ENCODE measurements at places on chromosomes 3 and 15.
A peak's percentile ranks its signal among the peaks of the same experiment; 100 is the strongest.

DNA sequence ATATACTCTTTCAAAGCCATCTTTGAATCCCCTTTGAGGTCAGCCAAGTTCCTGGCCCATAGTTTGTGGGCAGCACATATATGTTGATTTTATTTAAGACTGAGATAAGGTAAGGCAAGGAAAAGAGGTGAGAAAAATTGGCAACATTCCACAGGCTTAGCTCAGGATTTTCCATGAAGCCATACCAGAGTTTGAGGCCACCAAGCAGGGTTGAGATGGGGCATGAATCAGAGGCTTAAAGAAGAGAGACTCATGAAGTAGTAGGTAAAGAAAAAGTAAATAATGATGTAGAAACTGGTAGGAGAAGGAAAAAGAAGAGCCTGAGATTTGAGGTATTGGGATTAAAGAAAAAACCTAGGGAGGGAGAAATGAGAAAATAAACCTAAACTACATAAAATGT is 89.2 kb downstream of the MYO5A start:
- DNase-seq = no peak

DNA sequence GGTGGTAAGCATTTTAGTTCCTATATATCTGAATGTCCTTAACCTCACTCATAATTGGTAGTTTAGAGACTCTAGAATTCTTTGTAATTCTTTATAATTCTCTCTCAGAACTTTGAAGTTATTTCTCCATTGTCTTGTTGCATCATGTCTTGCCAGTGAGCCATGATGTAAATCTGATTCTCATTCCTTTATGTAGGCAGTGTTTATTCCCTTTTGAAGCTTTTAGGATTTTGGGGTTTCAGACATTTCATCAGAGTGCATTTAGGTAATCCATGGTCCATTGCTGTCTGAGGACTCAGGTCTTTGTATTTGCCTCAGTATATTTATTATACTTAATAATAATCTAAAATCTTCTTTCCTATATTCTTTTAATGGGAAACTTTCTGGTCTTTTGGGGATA is 20.6 kb downstream of the CMC1 start:
- DNase-seq = no peak

GRCh38 chr3:164737174-164737573 is 341.1 kb downstream of the SI start:
- DNase-seq = no peak

- no peak for DNase-seq
Measured at GRCh38 chr3:112124907-112125607, 8.0 kb downstream of the GCSAM start.

DNA sequence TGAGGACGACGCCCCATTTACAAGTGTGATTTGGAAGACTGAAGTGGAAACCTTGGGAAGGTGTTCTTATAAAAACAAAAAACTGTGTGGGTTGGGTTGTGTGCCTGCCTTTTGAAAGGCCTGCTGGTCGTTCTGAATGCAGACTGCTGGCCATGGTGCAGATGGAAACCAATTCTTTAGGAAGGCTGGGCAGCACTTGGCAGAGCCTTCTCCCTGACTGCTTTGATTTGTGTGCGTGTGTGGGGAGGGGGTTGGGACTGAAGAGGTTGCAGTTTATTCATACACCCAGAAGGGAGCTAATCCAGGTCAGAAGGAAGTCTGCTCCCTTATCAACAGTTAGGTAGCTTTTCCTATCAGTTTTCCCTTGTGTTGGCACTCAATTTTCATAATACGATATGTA is 288.7 kb downstream of the SOX2 start:
- DNase-seq = peak; percentile 17

GRCh38 chr3:190582667-190583066 is 68.8 kb downstream of the IL1RAP start:
- DNase-seq = no peak

DNA sequence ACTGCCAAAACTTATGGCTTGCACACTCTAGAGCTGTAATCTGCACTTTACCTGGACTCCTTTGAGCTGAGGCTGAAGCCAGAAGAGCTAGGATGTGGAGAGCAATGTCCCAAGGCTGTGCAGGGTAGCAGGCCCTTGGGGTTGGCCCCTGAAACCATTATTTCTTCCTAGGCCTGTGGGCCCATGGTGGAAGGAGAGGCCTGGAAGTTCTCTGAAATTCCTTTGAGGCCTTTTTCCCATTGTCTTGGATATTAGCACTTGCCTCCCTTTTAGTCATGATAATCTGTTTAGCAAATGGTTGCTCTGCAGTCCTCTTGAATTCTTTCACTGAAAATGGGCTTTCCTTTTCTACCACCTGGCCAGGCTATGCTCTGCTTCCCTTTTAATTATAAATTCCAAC is 102.0 kb upstream of the SGO1 start:
- DNase-seq = no peak

DNA sequence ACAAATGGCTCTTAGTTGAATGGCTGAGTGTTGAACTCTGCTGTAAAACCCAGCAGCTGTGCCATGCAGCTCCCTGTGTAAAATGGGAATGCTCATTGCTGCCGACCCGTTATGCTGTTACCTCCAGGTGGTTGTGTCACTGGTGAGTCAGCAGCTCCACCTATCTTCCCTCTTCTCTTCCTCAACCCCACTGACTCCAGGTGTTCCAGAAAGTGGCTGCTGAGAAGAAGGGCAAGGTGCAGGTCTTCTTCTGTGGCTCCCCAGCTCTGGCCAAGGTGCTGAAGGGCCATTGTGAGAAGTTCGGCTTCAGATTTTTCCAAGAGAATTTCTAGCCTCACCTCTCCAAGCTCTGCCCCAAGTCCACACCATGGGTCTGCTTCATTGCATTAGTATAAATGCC is 41.9 kb downstream of the NOX5 start:
- no peak for DNase-seq

DNA sequence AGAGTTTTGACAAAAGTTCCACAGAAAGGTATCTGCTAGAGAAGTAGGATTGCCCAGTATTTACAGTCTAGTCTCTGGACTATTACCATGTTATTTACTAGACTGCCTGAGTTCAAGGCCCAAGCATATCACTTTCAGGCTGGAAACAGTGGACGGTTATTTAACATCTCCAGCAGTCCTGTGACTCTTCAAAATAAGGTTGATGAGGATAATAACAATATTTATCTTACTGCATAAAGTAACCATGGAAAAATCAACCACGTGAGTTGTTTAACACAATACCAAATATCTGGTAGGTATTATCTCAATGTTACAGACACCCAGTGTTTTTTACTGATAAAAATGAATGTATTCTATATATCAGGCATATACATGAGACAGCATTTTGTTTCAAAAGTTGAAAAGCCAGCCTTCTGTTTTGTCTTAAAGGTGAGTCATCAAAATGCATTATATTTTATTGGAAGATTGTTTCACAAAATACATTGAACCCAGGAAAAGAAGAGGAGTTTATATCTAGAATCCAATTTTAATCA is 535.8 kb downstream of the TBL1XR1 start:
- no peak for DNase-seq

DNA sequence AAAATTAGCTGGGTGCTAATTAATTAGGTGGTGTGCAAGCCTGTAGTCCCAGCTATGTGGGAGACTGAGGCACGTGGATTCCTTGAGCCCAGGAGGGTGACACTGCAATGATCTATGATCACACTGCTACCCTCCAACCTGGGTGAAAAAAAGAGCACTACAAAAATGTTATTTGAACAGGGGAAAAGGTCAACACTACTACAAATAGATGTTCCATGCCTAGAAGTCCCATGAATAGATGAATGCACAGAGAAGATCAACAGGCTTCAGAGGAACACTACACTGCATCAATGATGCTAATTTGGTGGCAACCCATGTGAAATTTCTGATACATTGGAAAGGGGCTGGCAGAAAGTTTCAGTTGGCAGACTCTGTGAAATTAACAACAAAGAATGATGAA is 105.4 kb upstream of the FHIT start:
- DNase-seq = peak; percentile 1

- DNase-seq = no peak
Measured at GRCh38 chr15:74856537-74856936, 13.6 kb upstream of the ULK3 start.

All from DMS153 (cell line).